ENCODE measurements at places on chromosomes 6 and 20. TPM values are rescaled to one million over a fixed set of nuclear protein-coding genes. Genes with fewer than 3 reads are reported as not detected.

- no peak overlapping the region for H3K27ac ChIP-seq
- H3K4me3 ChIP-seq = no peak overlapping the region
- DNase-seq = no peak
- H3K27me3 ChIP-seq = no peaks in the 10 kb centered on the region
Measured at GRCh38 chr6:57265755-57266221, 43.7 kb upstream of the RAB23 start.

GRCh38 chr20:6835609-6836008 is 68.1 kb downstream of the BMP2 start:
- no peak for DNase-seq
- no peaks in the 10 kb centered on the region for H3K36me3 ChIP-seq
- no peak overlapping the region for H3K27ac ChIP-seq
- H3K27me3 ChIP-seq = peaks cover 2% of the 10 kb centered on the region
- H3K4me1 ChIP-seq = no peaks in the 10 kb centered on the region

DNA sequence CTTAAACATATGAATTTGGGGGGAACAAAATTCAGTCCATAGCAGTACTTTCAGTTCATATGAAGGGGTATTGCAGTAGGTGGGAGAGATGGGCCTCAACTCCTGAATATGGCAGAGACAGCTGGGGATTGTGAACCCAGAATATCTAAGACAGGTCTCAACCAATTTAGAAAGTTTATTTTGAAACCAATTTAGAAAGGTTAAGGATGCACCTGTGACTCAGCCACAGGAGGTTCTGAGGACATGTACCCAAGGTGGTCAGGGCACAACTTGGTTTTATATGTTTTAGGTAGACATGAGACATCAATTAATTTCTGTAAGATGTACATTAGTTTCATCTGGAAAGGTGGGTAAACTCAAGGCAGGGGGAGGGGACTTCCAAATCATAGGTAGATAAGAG is 59.5 kb downstream of the MYO6 start:
- peaks cover 9% of the 10 kb centered on the region for H3K4me1 ChIP-seq
- no peak overlapping the region for H3K27ac ChIP-seq
- H3K4me3 ChIP-seq = no peak overlapping the region
- no peaks in the 10 kb centered on the region for H3K27me3 ChIP-seq

DNA sequence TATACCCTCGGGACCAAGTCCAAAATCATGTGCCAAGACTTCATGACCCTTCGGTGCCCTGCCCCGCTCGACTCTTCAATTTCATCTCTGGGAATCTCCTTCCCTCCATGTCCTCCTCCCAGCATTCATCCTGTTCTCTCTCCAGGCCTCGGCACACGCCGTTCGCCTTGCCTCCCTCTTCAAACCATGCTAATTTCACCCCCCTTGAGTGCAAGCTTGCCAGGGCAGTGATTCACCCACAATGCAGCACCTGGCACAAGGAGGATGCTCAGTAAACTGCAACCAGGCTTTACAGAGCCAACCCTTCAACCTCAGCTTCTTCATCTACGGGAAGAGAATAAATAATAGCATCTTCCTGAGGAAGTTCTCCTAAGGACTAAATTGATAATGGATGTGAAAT is 4.1 kb downstream of the KCNS1 start:
- no peak overlapping the region for H3K27ac ChIP-seq
- H3K4me1 ChIP-seq = peaks cover 16% of the 10 kb centered on the region
- no peak overlapping the region for H3K4me3 ChIP-seq
- no peak for DNase-seq
- peaks cover 15% of the 10 kb centered on the region for H3K36me3 ChIP-seq

- peaks cover 9% of the 10 kb centered on the region for H3K27me3 ChIP-seq
- no peak overlapping the region for H3K4me3 ChIP-seq
- no peaks in the 10 kb centered on the region for H3K36me3 ChIP-seq
- DNase-seq = no peak
Measured at GRCh38 chr20:20847814-20848213, 135.4 kb upstream of the RALGAPA2 start.

DNA sequence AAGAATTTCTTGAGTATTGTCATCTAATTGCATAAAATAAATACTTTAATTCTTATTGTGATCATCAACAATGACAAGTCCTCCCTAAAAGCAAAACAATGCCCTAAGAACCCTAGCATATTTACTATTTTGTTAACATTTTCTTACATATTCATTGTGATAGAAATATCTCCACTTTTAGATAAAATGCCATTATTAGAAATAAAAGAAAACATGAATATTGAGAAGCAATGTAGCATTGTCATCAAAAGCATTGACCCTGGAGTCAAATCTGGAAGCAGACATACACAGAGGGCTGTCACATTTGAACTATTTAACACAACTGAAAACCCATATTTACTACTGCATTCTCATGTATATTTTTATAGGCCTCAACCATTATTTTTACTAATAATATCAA is 257.7 kb downstream of the SYNE1 start:
- peaks cover 24% of the 10 kb centered on the region for H3K4me1 ChIP-seq
- H3K4me3 ChIP-seq = peak overlapping the region; percentile 86
- H3K27ac ChIP-seq = peak overlapping the region; percentile 99
- H3K36me3 ChIP-seq = peaks cover 27% of the 10 kb centered on the region
- H3K27me3 ChIP-seq = no peaks in the 10 kb centered on the region

- no peak overlapping the region for H3K27ac ChIP-seq
- no peak overlapping the region for H3K4me3 ChIP-seq
- DNase-seq = no peak
- peaks cover 7% of the 10 kb centered on the region for H3K36me3 ChIP-seq
Measured at GRCh38 chr6:30264743-30265142, 51.5 kb upstream of the TRIM26 start.

DNA sequence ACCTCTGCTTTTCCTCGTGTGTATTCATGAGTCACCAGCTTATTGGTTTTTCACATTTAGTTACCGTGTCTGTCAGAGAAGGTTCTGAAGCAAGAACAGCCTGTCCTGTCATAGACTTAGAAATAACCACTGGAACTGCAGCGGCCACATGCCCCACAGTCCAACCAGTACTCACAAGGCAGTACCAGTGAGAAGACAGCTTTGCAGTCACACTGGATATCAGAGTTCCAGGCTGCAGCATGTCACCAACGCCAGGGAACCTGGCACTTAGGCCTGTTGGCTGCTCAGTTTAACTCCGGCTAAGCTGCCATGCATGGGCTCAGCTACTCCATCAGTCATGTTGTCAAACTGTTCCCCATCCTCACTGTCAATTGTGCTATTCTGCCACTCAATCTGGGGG is 40.1 kb downstream of the ADNP start:
- H3K27me3 ChIP-seq = no peaks in the 10 kb centered on the region
- peaks cover 56% of the 10 kb centered on the region for H3K36me3 ChIP-seq
- DNase-seq = no peak
- H3K27ac ChIP-seq = no peak overlapping the region
- peaks cover 18% of the 10 kb centered on the region for H3K4me1 ChIP-seq

- H3K27ac ChIP-seq = peak overlapping the region; percentile 23
- peak; percentile 64 for DNase-seq
- H3K36me3 ChIP-seq = no peaks in the 10 kb centered on the region
- no peaks in the 10 kb centered on the region for H3K27me3 ChIP-seq
- H3K4me1 ChIP-seq = peaks cover 19% of the 10 kb centered on the region
Measured at GRCh38 chr6:139539852-139540251, 165.4 kb upstream of the CITED2 start.

DNA sequence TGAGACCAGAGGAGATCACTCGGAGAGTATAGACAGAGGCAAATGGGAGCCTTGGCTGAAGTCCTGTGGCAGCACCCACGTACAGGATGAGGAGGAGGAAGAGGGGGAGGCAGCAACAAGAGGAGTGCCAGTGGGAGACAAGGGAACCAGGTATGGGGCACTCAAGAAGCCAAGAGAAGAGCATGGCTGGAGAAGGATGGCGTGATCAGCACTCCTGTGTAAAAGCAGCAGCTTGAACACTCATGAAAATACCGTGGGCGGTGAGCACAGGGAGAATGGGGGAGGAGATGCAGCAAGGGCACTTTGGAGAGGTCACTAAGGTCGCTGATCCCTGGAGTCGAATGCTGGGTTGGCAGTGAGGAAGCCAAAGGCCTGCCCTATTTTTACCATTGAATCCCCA is 51.2 kb upstream of the PRND start:
- DNase-seq = no peak
- no peaks in the 10 kb centered on the region for H3K36me3 ChIP-seq
- peaks cover 37% of the 10 kb centered on the region for H3K27me3 ChIP-seq
- H3K27ac ChIP-seq = no peak overlapping the region
- H3K4me3 ChIP-seq = no peak overlapping the region

- H3K4me1 ChIP-seq = no peaks in the 10 kb centered on the region
- H3K36me3 ChIP-seq = no peaks in the 10 kb centered on the region
- no peak overlapping the region for H3K4me3 ChIP-seq
- no peak for DNase-seq
Measured at GRCh38 chr20:609371-609964, 641 bp downstream of the TCF15 start.

GRCh38 chr6:24908650-24909035 is 27.1 kb downstream of the RIPOR2 start:
- DNase-seq = no peak
- no peak overlapping the region for H3K27ac ChIP-seq
- H3K4me1 ChIP-seq = peaks cover 7% of the 10 kb centered on the region
- H3K4me3 ChIP-seq = no peak overlapping the region
- peaks cover 94% of the 10 kb centered on the region for H3K27me3 ChIP-seq
- peaks cover 15% of the 10 kb centered on the region for H3K36me3 ChIP-seq

DNA sequence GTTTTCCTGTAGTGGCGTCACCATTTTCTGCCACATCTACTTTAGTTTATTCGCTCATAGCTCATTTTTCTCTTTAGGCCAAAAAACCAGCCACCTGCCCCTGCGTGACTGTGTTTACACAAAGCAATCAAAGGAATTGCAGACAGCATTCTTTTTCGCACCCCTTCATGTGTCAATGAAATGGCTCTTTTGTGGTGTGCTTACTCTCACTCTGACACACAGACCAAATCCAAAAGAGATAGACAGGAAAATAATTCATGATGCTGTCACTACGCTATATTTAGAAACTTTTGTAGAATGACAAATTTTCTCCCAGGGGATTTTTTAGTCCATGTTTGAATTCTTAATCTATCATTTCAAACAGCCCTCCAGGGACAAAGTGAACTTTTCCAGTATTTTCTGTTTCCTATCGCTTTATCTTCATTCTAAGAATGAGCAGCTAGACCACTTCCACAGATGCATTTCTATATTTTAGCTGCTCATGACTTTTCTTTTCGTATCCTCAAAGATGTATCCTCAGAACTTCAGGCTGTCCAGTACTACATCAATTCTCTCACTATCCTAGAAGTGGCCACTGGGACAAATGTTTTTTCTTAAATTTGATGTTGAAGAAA is 37.9 kb upstream of the KHDRBS2 start:
- no peaks in the 10 kb centered on the region for H3K27me3 ChIP-seq
- H3K4me1 ChIP-seq = no peaks in the 10 kb centered on the region
- no peak overlapping the region for H3K27ac ChIP-seq
- DNase-seq = no peak
- no peaks in the 10 kb centered on the region for H3K36me3 ChIP-seq

GRCh38 chr20:36467076-36467999 is 74.0 kb upstream of the MYL9 start:
- H3K27ac ChIP-seq = peak overlapping the region; percentile 11
- peak overlapping the region; percentile 6 for H3K4me3 ChIP-seq
- H3K36me3 ChIP-seq = peaks cover 14% of the 10 kb centered on the region
- no peaks in the 10 kb centered on the region for H3K27me3 ChIP-seq

DNA sequence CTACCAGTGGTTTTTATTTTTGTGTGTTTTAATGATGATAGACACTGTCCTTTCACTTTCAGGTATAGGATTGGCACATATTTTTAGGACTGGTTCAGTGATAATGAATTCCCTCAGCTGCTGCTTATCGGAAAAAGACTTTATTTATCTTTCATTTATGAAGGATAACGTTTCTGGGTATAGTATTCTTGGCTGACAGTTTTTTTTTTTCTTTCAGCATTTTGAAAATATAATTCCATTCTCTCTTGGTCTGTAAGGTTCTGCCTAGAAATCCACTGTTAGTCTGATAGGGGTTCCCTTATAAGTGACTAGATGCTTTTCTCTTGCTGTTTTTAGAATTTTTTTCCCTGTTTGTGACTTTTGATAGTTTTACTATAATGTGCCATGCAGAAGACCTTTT is 313.1 kb downstream of the TENT5A start:
- no peaks in the 10 kb centered on the region for H3K27me3 ChIP-seq
- no peak overlapping the region for H3K4me3 ChIP-seq
- no peaks in the 10 kb centered on the region for H3K36me3 ChIP-seq
- H3K4me1 ChIP-seq = no peaks in the 10 kb centered on the region

DNA sequence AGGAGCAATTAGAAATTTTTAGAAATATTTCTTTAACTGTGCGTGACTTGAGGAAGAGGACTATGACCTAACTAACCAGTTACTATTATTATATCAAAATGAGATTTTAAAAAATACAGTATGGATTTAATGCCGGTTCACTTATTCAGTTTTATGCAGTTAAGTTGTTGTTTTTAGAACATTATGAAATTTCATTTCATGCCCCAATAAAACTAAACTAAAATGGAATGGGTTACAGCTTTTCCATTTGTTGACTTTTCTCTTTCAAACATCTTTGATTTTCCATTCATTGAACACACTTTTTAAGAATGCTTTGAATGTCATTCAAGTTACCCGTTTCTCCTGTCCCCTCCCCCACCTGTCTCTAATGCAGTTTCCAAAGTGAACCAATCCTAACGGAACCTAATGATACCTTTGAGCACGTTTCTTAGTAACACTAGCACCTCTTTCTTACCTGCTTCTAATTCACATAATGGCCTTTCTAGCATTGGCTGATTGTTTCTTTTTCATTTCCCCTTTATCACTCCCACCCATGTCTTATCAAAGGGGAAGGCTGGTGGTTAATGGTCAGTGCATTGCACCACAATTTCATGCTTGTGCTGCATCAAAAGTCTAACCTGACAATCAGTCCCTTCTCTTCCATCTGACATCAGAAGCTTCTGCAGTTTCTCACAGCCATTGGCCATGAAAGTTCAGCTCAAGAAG is 262.2 kb upstream of the TAB2 start:
- no peak for DNase-seq
- H3K36me3 ChIP-seq = no peaks in the 10 kb centered on the region
- H3K4me3 ChIP-seq = no peak overlapping the region
- no peak overlapping the region for H3K27ac ChIP-seq

- no peaks in the 10 kb centered on the region for H3K4me1 ChIP-seq
- DNase-seq = no peak
- no peak overlapping the region for H3K4me3 ChIP-seq
- H3K27me3 ChIP-seq = no peaks in the 10 kb centered on the region
- H3K27ac ChIP-seq = no peak overlapping the region
Measured at GRCh38 chr6:23985015-23985414, 141.0 kb upstream of the NRSN1 start.

- peaks cover 18% of the 10 kb centered on the region for H3K4me1 ChIP-seq
- H3K27ac ChIP-seq = peak overlapping the region; percentile 30
- H3K27me3 ChIP-seq = no peaks in the 10 kb centered on the region
- peak overlapping the region; percentile 69 for H3K4me3 ChIP-seq
- peaks cover 16% of the 10 kb centered on the region for H3K36me3 ChIP-seq
Measured at GRCh38 chr6:7262746-7263518, 50.1 kb downstream of the SSR1 start.

Gene STX11
- total RNA-seq = not detected

Gene CD93
- total RNA-seq = not detected

Gene C6orf163
- 5.9 TPM for total RNA-seq

Measured in Calu3 (cell line).